Thyroid gland (tissue), 4 donors: ENCODE measurements at places on chromosomes 4 and X.

GRCh38 chr4:58749206-58749605 lies 1639.0 kb upstream of the IGFBP7 start:
- H3K4me3 ChIP-seq, result no peak overlapping the region
- peak; percentile 21 for DNase-seq
- no peaks in the 10 kb centered on the region for H3K36me3 ChIP-seq
- H3K27ac ChIP-seq, result no peak overlapping the region

GRCh38 chr4:119707336-119707735 lies 78.7 kb upstream of the PDE5A start:
- no peak overlapping the region for H3K4me3 ChIP-seq
- no peak for DNase-seq
- H3K36me3 ChIP-seq, result no peaks in the 10 kb centered on the region
- no peaks in the 10 kb centered on the region for H3K27me3 ChIP-seq
- no peak overlapping the region for H3K27ac ChIP-seq

- no peaks in the 10 kb centered on the region for H3K27me3 ChIP-seq
- H3K4me3 ChIP-seq, result no peak overlapping the region
- no peaks in the 10 kb centered on the region for H3K36me3 ChIP-seq
- no peak overlapping the region for H3K27ac ChIP-seq
- no peaks in the 10 kb centered on the region for H3K4me1 ChIP-seq
Measured at GRCh38 chrX:54492340-54492739, 3.7 kb downstream of the FGD1 start.

GRCh38 chr4:158125310-158125709 lies 47.5 kb downstream of the GASK1B start:
- no peaks in the 10 kb centered on the region for H3K36me3 ChIP-seq
- no peak for DNase-seq
- no peaks in the 10 kb centered on the region for H3K27me3 ChIP-seq
- no peak overlapping the region for H3K4me3 ChIP-seq

DNA sequence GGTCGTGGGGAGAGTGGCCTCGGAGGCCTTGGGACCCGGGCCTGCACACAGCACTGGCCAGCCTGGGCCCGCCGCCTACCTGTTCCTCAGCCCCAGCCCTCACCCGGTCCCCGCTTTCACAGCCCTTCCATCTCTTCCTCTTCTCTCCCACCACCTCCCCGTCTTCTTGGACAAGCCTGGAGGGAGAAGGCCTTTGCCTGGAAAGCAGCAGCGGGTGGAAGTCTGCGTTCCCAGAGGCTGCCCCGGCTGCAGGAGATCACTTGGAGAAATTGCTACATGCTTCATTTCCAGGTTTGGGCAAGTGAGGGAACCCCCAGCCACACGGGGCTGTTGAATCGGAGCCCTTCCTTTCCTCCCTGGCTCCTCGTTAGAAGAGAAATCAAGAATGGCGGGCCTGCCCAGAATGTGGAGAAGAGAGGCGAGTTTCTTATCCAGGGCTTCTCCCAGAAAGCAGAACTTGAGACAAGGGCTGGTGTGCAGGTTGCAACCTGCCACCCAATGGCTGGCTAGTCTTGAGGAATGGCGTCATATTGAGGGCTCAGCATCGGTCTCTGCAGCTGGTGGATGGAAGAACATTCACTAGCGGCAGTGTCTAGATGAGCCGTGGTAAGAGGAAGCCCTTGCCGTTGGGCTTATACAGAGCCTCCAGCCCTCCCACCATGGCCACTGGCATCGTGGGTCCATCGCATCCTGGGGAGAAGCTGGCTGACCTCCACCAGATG lies 1.2 kb upstream of the PDZD4 start:
- no peaks in the 10 kb centered on the region for H3K4me1 ChIP-seq
- no peak overlapping the region for H3K27ac ChIP-seq
- H3K27me3 ChIP-seq, result peaks cover 15% of the 10 kb centered on the region

DNA sequence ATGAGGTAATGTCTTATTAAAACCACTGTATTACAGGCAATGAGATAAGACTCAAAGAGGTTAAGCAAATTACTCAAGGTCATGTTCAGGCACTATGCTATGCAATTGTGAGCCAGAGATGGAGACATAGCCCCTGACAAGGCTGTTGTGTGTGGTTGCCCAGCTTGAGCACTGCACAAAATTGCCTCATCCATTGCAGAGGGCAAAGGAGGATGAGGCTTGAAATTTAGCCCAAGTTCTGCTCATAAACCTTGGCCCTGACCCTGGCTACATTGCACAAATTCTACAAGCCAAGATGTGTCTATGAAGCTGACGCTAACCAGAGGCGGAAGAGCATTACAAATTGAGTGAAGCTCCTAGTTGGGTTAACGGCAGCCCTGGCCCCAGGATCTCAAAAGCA lies 65.6 kb upstream of the PGM2 start:
- peaks cover 2% of the 10 kb centered on the region for H3K4me1 ChIP-seq
- no peak overlapping the region for H3K27ac ChIP-seq
- H3K27me3 ChIP-seq, result no peaks in the 10 kb centered on the region
- H3K4me3 ChIP-seq, result no peak overlapping the region
- no peak for DNase-seq

- DNase-seq, result peak; percentile 67
- no peak overlapping the region for H3K4me3 ChIP-seq
- peak overlapping the region; percentile 78 for H3K27ac ChIP-seq
- no peaks in the 10 kb centered on the region for H3K36me3 ChIP-seq
- H3K4me1 ChIP-seq, result peaks cover 31% of the 10 kb centered on the region
- H3K27me3 ChIP-seq, result no peaks in the 10 kb centered on the region
Measured at GRCh38 chr4:24137671-24138601, 248.1 kb upstream of the PPARGC1A start.

GRCh38 chr4:148300877-148301276 lies 141.3 kb downstream of the NR3C2 start:
- H3K4me3 ChIP-seq, result no peak overlapping the region
- no peaks in the 10 kb centered on the region for H3K4me1 ChIP-seq
- no peak for DNase-seq
- H3K36me3 ChIP-seq, result no peaks in the 10 kb centered on the region
- no peaks in the 10 kb centered on the region for H3K27me3 ChIP-seq
- H3K27ac ChIP-seq, result no peak overlapping the region

DNA sequence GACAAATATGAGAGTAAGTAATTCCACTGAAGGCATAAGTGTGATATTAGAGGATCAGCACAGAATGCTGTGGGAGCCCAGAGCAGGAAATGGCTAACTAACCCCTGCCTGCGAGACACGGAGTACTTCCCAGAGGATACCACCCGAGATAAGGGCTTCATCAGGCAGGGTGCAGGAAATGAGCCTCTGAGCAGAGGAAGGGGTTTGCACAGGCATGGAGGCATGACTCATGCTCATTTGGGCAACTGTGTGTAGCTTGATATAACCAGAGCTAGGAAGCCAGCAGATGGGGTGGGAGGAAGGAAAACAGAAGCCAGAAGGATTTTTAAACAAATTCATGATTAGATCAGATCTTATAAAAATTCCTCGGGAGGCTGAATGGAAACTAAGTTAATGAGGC lies 70.0 kb upstream of the TSPAN5 start:
- no peaks in the 10 kb centered on the region for H3K4me1 ChIP-seq
- H3K36me3 ChIP-seq, result no peaks in the 10 kb centered on the region
- no peak for DNase-seq
- no peak overlapping the region for H3K4me3 ChIP-seq

- H3K36me3 ChIP-seq, result no peaks in the 10 kb centered on the region
- no peak overlapping the region for H3K4me3 ChIP-seq
- H3K4me1 ChIP-seq, result peaks cover 9% of the 10 kb centered on the region
Measured at GRCh38 chr4:102524691-102525090, 23.5 kb downstream of the NFKB1 start.

DNA sequence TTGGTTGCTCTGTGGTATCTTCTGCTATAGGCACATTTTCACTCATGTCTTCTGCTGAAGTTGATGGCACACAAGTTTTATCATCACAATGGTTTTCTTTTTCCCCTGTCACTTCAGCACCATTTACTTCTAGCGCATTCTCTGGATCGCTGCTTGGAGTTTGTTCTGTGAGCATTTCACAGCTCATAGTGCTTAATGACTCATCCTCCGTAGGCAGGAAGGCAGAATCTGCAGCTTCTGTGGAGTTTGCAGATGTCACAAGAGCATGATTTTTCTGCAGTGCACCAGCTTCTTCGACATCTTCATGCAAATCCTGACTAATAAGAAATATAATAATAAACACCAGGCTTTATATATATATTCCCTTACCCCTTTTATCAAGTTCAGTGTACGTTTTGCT lies 83.6 kb downstream of the CHM start:
- H3K27ac ChIP-seq, result no peak overlapping the region
- no peaks in the 10 kb centered on the region for H3K4me1 ChIP-seq
- H3K27me3 ChIP-seq, result no peaks in the 10 kb centered on the region
- no peak overlapping the region for H3K4me3 ChIP-seq
- no peak for DNase-seq

- H3K4me1 ChIP-seq, result no peaks in the 10 kb centered on the region
- H3K36me3 ChIP-seq, result no peaks in the 10 kb centered on the region
- H3K27ac ChIP-seq, result no peak overlapping the region
- no peak overlapping the region for H3K4me3 ChIP-seq
- H3K27me3 ChIP-seq, result no peaks in the 10 kb centered on the region
Measured at GRCh38 chr4:73599182-73599581, 21.1 kb downstream of the RASSF6 start.

DNA sequence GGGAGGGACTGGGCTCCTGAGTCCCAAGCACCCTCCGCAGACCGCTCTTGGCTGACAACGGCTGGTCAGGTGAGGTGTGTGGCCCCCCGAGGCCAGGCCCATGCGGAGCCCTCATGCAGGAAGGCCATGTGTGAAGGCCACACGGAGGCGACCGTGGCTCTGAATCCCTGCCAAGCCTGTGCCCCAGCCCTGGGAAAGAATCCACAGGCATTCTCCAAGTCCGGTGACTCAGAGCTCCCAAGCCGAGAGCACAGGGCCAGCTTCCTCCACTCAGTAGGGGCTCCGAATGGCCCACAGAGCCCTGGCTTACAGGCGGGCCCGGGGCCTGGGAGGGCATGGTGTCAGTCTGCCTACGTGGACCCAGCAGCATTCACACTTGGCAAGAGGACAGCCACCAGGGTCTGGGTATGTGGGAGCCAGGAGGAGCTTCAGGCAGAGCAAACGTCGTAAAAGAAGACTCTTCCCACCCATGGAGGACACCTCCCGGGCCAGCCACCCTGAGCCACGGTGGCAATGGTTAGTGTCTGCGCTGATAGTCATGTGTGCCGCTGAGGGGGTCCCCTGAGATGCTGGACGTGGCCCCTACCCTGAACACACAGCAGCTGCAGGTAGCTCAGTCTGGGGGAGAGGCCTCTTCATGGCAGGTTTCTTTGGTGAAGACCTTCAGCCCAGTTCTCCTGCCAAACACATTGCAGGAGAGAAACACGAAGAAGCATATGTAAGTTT lies 105.7 kb downstream of the PSAPL1 start:
- H3K36me3 ChIP-seq, result no peaks in the 10 kb centered on the region
- no peak overlapping the region for H3K27ac ChIP-seq

GRCh38 chr4:138616775-138617174 lies 374.6 kb upstream of the SLC7A11 start:
- no peak overlapping the region for H3K27ac ChIP-seq
- H3K36me3 ChIP-seq, result no peaks in the 10 kb centered on the region
- no peaks in the 10 kb centered on the region for H3K27me3 ChIP-seq
- DNase-seq, result no peak

DNA sequence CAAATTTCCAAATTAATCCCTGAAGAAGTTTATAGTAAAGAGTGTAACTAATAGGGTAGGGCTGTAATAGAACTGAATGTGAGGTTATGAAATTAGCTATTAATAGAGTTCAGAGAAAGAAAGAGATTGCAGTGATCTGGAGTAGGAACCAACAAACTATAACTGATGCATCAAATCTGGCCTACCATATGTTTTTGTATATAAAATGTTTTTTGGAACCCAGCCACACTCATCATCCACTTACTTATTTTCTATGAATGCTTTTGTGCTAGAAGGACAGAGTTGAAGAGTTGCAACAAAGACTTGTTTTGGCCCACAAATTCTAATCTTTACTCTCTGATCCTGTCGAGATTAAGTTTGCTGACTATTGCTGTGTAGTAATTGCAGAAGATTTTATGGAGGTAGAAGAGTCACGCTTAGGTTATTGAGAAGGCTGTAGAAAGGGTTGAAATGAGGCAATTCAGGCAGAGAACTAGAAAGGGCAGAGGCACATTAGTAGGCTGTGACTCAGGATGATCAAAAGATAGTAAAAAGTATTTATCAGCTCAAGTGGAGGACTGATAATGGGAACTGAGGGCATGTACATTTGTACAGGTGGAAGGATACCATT lies 298.7 kb upstream of the EMCN start:
- no peaks in the 10 kb centered on the region for H3K27me3 ChIP-seq
- no peaks in the 10 kb centered on the region for H3K4me1 ChIP-seq
- no peak overlapping the region for H3K27ac ChIP-seq
- H3K36me3 ChIP-seq, result no peaks in the 10 kb centered on the region

DNA sequence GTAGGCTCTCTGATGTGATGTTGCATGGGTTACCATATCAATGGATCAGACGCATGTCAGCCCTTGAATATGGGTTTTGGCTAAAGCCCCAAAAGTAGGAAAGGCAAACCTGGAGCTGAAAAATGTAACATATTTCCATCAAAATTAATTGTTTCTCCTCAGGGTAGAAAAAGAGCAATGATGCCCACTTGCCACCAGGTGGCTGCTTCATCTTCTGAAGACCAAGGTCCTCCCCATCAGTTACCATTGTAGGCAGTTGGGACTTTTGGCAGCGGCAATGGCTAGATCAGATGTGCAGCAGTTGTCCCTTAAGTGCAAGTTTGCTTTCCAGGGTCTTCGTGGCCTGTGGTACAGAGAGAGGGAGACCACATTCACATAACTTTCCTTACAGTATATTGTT lies 118.2 kb downstream of the NAF1 start:
- H3K27ac ChIP-seq, result no peak overlapping the region

DNA sequence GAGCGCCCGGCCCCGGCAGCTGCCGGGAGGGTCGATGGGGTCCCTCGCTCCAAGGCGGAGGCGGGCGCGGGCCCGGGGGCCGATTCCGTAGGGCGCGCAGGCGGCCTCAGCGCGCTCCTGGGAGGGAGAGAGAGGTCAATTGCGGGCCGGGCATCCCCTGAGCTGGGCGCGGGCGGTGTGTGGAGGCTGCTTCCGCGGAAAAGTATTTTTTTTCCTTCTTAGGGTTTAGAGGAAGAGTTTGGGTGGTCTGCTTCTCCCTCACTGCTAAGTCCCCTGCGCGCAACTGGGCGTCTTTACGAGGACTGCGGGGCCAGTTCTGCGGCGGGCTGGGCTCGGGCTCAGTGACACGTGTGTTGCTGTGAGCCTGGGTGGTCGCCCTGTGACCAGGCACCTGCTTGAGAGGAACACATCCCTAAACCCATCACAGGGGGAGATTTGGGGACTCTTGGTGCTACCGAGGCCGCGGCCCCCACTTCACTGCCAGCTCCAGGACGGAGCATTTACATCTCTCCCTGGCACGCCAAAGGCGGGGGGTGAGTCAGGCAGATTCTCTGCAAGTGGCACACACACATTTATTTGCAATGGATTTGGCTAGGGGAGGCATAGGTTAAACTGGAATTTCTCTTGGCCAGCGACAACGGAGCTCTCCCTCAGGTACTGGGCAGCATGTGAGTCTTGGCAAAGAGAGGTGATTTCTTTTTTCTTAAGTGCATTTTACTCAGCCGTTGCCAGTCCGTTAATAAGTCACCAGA lies 151.2 kb upstream of the SLC4A4 start:
- H3K36me3 ChIP-seq, result no peaks in the 10 kb centered on the region
- peak overlapping the region; percentile 86 for H3K27ac ChIP-seq
- no peaks in the 10 kb centered on the region for H3K27me3 ChIP-seq
- H3K4me3 ChIP-seq, result peak overlapping the region; percentile 48

GRCh38 chrX:152817078-152817764 lies 13.3 kb downstream of the CETN2 start:
- H3K4me1 ChIP-seq, result no peaks in the 10 kb centered on the region
- no peaks in the 10 kb centered on the region for H3K27me3 ChIP-seq
- no peaks in the 10 kb centered on the region for H3K36me3 ChIP-seq
- peak; percentile 22 for DNase-seq
- H3K4me3 ChIP-seq, result no peak overlapping the region

GRCh38 chr4:6625256-6625655 lies 15.2 kb upstream of the MRFAP1 start:
- no peak for DNase-seq
- no peak overlapping the region for H3K27ac ChIP-seq
- H3K4me3 ChIP-seq, result no peak overlapping the region
